ENCODE measurements at places on chromosomes 2 and 18.

DNA sequence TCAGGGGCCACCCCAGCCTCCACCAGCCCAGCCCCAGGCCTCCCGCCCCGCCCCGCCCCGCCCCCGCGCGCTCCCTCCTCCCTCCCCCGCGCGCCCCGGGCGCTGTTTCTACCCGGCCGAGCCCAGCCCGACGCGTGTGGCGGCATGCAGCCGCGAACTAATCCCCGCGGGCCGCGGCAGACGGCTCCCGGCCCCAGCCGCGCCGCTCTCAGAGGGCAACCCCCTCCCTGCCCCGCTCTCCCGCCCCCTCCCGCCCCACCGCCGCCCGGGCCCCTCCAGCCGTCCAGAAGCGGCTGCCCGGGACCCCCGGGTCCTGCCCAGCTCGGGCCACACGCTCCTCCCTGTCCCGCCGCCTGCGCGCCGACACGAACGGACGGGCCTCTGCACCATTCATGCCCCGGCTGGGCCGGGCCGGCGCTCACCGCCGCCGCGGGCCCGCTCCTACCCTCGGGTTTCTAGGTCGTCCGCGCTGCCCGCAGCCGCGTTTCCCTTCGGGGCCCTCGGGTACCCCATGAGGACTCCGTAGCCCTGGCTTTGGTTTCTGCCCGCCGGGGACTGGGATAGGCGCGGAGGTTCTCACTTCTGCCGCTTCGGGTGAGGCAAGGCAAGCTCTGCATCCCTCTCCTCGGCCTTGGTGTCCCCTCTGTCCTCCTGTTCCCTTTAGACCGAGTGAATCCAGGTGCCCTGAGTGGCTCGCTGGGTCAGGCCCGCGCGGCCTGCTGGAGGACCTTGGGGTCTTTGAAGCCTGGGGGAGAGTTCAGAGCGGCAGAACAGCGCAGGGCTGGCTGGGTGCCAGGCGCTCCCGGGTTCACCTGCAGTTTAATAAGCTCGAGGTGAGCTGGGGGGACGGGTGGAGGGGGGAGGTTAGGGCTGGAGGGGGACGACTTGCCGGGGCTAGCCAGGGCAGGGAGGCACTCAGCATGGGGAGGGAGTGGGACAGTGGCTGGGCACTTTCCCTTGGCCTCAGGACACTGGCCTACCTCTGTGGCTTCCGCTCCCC, 3.1 kb downstream of the WNT10A start:
- DNase-seq, result no peak

DNA sequence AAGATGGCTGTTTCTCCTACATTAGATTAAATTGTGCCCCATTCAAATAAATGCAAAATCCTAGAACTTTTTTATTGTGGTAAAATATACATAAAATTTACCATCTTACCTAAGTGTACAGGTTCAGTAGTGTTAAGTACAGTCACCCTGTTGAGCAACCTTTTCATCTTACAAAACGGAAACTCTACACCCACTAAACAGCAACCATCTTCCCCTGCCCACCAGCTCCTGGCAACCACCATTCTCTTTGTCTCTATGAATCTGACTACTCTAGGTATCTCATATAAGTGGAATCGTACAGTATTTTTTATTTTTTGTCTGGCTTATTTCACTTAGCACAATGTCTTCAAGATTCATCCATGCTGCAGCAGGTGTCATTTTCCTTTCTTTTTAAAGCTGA, 53.0 kb downstream of the ASXL2 start:
- DNase-seq, result no peak

- DNase-seq, result no peak
Observed at GRCh38 chr2:227455200-227455599, 16.8 kb upstream of the AGFG1 start.

- DNase-seq, result no peak
Observed at GRCh38 chr2:224638301-224638823, 53.2 kb upstream of the CUL3 start.

GRCh38 chr2:62803961-62804360, 98.4 kb downstream of the EHBP1 start:
- DNase-seq, result no peak

DNA sequence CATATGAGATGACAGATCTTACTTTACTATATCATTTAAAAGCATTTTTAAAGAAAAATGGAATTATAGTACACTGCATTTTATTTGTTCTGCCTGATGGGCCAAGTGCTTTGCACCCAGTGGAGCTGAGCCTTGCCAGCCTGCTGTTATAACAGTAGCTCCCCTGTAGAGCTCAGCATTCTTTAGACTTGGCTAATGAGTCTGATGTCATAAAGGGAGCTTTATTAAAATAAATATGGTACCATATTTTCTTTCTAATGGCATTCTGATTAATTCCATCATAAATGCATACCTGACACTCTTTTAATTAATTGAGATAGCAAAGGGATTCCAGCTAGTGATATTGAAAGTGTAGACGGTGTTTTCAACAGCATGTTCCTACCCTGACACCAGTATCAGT, 40.7 kb downstream of the PARD3B start:
- DNase-seq, result no peak

DNA sequence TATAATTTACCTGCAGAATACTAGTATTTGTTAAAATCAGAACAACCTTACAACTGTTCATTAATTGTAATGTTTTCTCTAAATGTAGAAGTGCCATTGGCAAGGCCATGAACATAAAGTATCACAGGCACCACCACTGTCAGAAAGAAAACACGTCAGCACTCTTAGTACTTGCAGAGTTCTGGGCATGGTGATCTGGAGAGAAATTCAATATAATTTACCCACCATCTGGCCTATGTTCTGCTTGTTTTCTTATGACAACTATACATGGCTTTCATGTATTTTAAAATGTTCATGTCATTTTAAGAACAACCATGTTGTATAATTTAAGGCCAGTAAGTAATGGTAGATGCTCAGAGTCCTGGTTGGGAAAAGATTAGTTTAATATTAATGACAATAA, 114.2 kb upstream of the SULT1C3 start:
- no peak for DNase-seq

DNA sequence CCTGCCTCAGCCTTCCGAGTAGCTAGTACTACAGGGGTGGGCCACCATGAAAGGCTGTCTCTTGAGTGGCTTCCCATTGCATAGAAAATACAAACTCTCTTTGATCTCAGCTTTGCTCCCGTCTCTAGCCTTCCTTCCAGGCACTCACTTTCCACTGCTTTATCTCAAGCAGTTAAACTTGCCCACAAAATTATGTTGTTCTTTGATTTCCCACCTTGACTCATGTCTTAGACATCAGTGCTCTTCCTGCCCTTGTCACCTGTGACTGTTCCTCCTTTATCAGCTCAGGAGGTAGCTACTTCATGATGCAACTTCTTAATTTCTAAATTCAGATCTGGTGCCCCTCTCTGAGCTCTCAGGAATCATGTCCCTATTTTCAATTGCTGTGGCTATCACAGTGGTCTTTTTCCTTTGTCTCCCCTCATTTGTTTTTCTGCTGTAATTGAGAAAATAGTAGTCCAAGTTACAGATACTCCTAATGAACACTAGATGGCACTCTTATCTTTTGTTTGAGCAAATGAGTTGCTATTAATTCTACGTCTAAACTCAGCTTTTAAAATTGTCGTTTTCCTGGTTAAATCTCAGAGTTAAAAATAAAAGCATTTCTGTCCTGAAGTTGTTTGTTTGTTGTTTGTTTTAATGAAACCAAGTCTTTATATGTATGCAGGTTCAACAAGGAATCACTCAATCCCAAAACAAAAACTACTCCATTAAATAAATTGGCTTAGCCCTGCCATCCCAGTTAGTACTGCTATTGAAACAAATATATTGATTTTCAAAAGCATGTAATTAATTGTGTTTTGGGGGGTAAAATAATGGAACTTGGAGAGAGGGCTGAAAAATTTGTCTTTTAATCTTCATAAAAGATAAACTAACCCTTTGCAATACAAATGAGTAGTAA, 46.9 kb upstream of the GREB1L start:
- peak; percentile 42 for DNase-seq

DNA sequence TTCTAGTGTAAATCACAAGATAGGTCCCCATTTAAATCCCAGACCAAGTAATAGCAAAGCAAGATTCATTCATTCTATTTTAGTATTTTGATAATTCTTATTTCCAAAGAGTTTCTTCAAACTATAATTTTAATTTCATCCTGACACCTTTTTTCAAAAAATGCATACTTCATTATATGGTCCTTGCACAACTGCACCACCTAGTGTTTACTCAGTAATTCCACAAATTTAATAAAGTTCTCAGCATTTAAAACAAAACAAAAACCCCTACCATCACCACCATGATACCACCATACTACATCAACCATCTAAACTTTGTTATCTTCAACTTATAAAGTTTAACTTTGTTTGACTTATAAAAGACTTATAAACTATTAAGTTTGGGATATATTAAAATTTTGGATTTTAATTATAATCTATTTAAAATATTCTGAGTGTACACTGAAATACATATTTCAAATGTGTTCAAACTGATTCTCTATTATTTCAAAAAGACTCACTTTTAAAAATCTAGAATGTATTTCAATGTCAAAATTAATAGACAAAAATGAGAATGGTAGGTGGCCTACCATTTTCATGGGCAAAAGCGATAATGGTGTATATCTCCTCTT, 44.2 kb downstream of the WDPCP start:
- DNase-seq, result no peak

GRCh38 chr2:151919786-151920185, 91.6 kb upstream of the ARL5A start:
- DNase-seq, result no peak

- DNase-seq, result peak; percentile 77
Observed at GRCh38 chr2:105746177-105747080, 1.7 kb downstream of the NCK2 start.

DNA sequence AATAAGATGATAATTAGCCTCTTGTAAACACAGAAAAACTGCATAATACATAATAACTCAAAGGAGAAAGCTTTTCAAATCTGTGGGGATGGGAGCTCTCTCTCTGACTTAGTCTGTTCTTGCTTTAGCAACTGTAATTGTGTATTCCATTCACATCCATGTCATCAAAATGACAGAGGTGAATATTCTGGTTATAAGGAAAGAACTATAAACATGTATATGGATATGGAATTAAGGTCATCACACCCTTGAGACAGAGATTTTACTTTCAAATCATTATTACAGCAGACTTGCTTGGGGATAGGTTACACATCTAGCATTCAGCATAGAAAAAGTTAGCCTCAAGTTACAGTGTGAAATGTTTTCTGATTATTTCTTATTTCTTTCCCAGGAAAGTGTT, 497.7 kb downstream of the LRP1B start:
- no peak for DNase-seq

DNA sequence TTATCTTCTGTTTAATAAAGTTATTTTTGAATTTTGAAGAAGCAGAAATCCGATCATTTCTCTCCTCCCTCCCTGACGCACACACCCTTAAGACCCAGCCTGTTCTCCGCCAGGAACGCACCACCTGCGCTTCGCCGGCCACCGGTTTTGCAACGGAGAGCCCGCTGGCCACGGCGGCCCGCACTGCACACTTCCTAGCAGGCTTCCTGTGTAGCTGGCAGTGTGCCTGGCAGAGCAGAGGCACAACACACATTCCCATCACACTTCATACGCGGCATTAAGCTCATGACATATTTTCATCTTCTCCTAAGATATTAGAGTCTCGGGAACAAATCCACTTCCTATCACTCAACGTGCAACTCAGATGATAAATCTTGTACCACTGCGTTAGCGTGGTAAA, 148.0 kb downstream of the HDAC4 start:
- DNase-seq, result no peak

DNA sequence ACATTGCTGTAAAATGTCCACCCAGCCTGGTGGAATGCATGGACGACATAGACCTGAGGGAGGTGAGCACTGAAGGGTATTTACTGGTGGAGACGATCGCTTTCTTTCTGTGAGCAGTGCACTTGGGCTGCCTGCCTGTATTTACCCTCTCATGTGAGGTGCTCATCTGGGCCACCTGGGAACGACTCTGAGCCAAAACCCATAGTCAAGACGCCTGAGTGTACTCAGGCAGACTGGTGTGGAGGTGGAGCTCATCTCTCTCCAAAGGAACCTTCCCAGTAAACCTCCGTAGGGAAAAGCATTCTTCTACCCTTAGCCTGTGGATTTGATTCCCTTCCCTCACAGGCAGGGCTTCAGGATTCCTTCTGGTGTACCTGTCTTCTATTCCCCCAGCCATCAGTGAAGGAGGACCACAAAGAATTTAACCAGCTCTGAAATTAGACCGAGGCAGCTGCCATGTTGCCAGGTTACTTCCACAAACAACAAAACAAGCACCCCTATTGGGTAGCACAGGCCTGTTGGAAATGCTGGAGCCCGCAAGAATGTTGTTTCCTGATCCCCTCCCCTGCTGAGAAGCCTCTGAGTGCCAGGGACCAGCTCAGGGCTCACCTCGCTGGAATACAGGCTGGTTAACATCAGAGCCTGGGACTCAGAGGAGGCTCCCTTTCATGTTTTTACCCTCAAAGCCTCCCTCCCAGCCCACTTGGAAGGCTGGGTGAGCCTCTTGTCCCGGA, 47.5 kb upstream of the TXNDC2 start:
- DNase-seq, result peak; percentile 99

DNA sequence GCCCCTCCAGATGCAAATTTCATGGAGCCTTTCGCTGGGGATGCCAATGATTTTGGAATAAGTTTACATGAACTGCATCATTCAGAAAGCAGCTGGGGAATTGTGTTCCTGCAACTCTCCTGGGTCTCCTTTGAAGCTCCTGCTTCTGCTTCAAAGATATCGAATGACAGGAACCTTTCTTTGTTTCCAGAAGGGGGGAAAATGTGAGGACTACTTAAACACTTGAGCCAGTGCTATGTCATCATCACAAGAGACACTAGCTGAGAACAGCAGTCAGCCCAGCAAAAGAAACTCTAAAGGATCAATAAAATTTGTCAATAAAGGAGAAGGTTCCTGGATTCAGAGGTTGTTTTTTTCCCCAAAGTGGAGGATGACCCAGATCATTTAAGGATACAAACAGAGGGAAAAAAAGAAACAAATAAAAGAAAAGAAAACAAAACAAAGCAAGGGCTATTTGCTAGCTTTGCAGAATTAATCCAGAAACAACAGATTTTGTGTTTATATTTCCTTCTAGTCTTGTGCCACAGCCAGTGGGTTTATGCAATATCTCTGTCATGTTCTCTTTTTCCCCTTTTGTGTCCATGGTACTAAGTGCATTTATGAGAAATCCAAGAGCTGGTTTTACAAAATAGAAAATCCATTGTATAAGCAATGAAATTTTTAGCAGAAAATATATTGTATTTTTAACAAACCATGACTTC, 463.7 kb downstream of the CDH2 start:
- DNase-seq, result peak; percentile 77

GRCh38 chr2:232273903-232274643, 104.5 kb upstream of the ALPP start:
- DNase-seq, result no peak

DNA sequence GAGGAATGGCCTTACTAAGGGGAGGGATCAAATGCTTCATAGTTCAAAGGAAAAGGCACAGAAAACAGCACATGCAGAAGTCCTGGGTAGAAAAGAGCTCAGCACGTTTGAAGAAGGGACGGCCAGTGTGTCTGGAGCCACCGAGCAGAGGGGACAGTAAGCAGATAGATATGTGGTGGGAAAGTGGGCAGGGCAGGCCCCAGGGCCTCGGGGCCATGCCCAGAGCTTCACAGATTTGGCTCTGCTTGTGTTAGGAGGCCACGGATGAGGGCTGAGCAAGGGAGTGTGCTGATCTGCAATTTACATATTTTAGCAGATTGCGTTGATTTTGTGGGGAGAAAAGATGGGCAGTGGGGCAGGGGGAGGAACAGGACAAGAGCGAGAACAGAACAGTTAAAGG, 343.1 kb downstream of the LPIN1 start:
- no peak for DNase-seq

GRCh38 chr2:104871972-104872865, 18.3 kb downstream of the POU3F3 start:
- peak; percentile 64 for DNase-seq

GRCh38 chr2:230286048-230286447, 40.9 kb upstream of the SP140L start:
- DNase-seq, result no peak
